ENCODE measurements at places on chromosomes 16 and 17. TPM values are rescaled to one million over a fixed set of nuclear protein-coding genes. Genes with fewer than 3 reads are reported as not detected.

The CCL18 gene
- total RNA-seq, result 7.7 TPM

The TBX6 gene
- not detected for total RNA-seq

The OR2C1 gene
- not detected for total RNA-seq

The KRT40 gene
- not detected for total RNA-seq

The KRT27 gene
- not detected for total RNA-seq

The MPP2 gene
- total RNA-seq, result 15.0 TPM

The CSH2 gene
- total RNA-seq, result not detected

- no peak for DNase-seq
These were observed 67.4 kb downstream of the SNX29 start for GRCh38 chr16:12043953-12044352.

GRCh38 chr17:4928881-4929280 is 3.2 kb upstream of the GP1BA start:
- DNase-seq, result no peak

DNA sequence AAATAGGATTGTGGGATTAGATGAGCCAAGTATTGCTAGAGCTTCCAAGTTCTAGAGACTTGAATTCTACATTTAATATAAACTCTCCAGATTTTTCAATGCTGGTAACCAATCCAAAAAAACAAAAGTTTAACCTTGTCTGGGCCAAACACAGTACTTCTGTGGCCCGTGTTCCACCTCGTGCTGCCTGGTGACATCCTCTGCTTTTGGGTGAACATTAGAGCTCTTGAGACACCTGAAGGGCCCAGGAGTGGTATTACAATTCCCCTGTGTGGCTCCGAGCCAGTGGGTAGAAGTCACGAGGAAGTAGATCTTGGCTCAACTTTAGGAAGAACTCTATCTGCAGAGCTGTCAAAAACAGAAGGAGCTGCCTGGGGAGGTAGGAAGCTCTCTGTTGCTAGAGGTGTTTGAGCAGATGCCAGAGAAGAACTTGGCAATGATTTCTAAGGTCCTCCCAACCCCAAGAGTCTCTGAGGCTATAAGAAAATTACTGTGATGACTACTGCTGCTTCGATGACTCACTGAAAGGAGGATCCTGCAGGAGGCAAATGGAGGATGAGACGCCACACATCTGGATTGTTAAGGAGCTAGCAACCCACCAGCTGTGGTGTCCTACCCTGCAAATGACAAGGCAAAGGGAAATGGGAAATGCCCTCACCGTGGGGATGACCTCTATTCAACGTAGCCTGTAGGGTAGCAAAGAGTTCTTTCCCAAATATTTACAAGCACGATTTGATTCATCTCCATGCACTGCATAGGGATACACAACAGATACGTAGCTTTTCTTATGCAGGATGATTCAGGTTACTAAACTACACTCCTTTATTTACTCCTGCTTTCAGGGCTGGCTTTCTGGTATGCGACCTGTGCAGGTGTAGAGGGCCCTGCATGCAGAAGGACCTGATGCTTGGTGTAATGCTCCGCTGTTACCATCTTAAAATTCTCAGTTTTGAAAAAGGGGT is 45.8 kb upstream of the GAS7 start:
- DNase-seq, result no peak

GRCh38 chr17:33494151-33494550 is 201.1 kb upstream of the ASIC2 start:
- no peak for DNase-seq

GRCh38 chr17:59617156-59617732 is 2.5 kb upstream of the CLTC start:
- DNase-seq, result no peak

DNA sequence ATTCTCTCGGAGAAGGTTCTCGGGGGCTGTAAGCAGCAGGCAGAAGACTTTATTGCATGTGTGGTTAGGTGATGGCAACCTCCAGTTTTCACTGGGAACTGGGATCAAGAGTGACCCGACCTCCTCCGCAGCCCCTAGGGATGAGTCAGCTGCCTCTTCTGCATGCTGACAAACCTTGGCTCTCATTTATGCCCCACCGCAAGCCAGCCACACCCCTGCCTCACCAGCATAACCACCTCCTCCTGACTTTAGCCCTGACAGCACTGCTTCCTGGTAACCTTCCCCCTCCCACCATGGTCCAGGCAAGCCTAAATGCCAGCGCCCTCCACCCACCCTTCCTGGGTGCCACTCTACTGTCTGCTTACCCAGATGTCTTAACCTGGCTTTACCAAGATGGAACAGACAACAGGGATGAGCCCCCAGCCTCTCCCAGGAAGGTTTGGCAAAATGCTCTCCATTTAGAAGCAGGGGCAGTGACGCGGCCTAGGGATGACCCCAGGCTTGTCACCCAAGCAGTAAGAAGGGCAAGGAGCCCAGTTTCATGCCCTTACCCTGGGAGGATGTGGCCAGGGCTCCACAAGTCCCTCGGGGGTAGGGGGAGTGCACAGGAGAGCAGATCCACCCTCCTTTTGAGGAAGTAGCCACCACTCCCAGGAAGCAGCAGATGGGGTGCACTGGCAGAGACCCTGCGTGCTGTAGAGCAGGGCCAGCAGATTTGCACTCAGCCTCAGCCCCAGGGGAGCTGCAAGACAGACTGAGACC is 73.5 kb downstream of the GOSR1 start:
- no peak for DNase-seq

DNA sequence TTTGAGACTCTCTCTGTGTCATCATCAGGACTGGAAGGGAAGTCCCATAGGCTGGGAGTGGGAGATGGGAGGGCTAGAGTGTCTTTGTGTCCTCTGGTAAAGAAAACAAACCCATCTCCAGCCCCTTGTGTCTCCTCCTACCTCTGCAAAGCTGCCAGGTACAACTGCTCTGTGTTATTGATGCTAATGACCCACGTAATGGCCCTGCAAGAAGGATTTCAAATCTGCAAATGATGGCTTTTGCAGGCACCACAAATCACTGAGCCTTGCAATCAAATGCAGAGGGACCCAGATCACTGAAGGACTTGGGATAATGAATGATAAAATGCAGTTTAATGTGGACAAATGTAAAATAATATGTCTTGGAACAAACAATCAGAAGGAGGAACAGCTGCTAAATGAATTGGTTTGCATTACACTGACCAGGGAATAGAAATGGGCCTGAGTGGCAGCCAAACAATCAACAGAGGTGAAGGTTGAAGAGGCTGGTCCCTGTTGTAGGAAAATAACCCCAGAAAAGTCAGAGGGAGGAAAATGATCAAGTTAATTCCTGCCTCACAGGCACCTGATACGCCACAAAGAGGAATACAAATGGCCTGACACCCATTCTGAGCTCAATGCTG is 425.1 kb downstream of the UTP18 start:
- DNase-seq, result no peak

DNA sequence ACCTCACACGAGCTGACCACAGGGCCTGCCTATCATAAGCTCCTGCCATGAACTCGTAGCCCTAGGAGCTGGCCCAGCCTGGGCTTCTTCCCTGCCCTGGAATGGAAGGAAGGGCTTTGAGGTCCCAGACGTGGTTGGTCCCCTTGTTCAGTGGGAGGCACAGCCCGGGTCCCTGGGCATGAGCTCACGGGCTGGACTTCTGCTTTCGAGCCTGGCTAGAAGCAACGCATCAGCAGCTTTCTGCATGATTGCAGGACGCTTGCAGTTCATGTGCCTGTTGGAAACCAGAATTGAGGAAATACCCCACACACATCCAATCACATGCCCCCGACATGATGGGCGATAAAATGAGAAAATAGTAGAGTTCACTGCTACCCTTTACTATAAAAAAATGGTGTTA is 293.3 kb downstream of the MAF start:
- no peak for DNase-seq

- no peak for DNase-seq
These were observed 64.0 kb downstream of the SNX20 start for GRCh38 chr16:50616883-50617645.

GRCh38 chr17:69801368-69801767 is 273.7 kb upstream of the KCNJ16 start:
- DNase-seq, result no peak

DNA sequence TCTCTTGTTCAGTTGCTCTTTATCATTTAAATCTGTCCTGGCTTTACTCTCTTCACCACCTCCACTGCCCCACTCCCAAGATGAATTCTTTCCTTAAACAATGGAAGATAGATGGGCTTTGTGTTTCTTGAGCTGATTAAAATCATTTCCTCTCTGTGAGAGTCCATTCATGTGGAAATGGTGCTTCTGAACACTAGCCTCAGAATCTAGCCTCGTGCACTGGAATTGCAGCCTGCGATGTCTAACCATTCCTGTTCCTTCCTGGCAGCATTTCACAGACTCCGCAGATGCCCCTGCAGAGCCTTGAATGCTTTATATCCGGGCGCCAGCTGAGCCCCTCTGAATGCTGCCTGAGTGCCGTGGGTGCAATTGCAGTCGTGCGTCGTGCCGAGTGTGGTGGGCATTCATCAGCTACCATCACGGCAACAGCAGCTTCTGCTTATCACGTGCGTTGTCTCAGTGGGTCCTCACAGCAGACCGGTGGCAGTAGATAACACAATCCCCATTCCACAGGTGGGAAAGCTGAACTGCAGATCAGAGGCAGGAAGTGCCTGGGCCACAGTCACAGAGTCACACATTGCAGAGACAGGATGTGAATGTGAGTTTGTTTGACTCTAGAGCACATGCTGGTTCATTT is 172.8 kb upstream of the WSCD1 start:
- no peak for DNase-seq

- no peak for DNase-seq
These were observed 24.9 kb downstream of the MXRA7 start for GRCh38 chr17:76685846-76686245.
